ENCODE measurements at places on chromosomes 11 and 22.

GRCh38 chr11:127199306-127199801 is 198.8 kb upstream of the KIRREL3 start:
- no peak for DNase-seq

GRCh38 chr11:3964056-3964455 is 108.6 kb downstream of the STIM1 start:
- DNase-seq: no peak

DNA sequence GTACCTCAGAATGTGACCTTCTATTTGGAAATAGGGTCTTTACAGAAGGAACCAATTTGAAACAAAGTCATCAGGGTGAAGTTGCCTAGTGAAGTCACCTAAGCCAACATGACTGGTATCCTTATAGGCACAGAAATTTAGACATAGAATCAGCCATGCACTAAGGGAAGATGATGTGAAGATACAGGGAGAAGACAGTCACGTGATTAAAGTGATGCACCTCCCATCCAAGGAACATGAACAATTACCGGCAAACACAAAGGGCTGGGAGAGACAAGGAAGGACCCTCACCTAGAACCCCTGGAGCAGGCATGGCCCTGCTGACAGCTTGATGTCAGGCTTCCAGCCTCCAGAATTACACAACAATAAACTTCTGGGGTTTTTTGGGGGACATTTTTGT is 3.2 kb upstream of the CRYBB2 start:
- no peak for DNase-seq

- DNase-seq: no peak
Measured at GRCh38 chr11:117950993-117951961, 22.1 kb upstream of the TMPRSS13 start.

GRCh38 chr22:41827671-41828070 is 5.2 kb upstream of the SREBF2 start:
- no peak for DNase-seq

DNA sequence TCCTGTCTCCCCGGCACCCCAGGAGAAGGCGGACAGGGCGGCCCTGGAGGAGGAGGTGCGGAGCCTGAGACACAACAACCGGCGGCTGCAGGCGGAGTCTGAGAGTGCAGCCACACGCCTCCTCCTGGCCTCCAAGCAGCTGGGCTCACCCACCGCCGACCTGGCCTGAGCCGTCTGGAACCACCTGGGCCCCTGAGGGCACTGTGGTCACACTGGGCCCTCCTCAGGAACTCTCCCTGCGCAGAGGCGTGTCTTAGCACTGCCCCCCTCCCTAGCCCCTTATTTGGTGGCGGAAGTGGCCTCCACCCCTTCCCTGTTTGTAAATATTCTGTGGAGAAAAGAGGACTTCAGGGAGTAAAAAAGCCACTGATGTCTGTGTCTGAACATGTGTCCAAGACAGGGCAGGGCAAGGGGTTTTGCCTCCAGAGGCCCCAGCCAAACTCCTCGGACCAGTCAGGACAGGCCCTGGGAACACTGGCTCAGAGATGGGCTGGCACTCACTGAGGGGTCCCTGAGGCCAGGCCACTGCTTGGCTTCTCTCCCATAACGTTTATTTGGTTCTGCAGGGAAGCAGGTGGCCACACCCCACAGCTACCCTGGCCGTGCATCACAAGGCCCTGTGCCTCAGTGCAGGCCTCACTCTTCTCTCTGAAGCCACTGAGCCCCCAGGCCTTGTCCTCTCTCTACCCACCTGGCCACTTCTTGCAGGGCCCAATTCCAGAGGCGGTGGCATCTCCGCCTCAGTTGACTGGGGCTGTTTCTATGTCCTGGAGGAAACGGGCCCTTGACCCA is 12.0 kb downstream of the RELA start:
- no peak for DNase-seq

- no peak for DNase-seq
Measured at GRCh38 chr11:11502263-11502861, 119.4 kb downstream of the GALNT18 start.

DNA sequence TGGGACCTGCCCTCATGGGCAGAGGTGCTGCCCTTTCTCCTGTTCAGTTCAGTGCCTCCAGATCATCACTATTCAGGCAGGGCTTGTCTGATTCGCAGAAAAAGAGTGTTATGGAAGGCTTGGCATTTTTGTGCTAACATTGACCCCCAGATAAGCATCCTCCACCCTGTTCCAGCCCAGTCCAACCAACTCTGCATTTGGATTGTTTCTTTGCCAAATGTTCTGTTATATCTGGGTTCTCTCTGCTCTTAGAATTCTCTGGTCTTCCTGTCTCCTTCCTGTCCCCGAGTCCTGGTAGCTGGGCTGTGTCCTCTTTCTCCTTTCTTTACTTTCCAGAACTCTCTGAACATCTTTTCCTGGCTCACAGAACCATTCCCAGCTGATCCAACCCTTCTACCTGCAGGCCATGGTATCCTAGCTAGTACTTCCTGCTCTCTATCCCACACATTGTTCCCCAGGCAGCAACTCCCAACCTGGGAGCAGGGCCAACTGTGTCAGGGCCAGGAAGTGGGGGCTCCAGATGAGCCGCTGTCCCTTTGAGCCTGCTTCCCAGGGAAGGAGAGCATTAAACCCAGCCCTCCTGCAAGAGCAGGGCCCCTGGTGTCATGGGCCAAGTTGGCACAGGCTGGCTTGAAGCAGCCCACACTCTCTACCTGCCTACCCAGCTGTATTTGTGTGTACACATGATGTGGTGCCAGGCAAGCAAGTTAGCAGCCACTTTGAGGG is 280.7 kb upstream of the CADM1 start:
- no peak for DNase-seq

- peak; percentile 91 for DNase-seq
Measured at GRCh38 chr11:86577644-86578636, 94.5 kb downstream of the ME3 start.

DNA sequence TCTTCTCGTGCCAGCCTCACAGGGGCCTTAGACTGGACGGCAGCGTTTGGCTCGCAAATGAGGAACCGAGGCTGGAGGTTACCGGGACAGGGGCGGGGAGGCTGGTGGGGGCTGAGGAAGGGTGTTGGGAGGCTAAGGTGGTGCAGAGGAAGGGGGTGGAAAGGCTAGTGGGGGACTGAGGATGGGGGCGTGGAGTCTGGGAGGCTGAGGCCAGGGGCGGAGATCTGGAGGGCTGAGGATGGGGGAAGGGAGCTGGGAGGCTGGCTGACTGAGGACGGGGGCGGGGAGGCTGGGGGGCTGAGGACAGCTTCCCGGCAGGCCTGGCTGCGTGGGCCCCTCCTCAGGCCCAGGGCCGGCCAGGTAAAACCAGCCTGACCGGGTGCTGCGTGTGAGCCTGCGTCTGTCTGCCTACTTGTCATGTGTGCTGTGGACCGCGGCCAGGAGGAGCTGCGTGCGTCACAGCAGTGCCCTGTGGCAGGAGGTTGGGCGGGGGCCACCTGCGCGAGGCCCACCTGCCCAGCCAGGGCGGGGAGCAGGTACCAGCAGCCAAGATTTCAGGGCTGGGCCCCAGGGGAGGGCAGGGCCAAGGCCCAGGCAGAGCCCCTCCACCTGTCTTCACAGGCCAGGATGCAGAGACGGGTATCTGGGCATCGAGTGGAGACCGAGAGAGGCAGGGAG is 9.4 kb upstream of the PIM3 start:
- DNase-seq: peak; percentile 64

DNA sequence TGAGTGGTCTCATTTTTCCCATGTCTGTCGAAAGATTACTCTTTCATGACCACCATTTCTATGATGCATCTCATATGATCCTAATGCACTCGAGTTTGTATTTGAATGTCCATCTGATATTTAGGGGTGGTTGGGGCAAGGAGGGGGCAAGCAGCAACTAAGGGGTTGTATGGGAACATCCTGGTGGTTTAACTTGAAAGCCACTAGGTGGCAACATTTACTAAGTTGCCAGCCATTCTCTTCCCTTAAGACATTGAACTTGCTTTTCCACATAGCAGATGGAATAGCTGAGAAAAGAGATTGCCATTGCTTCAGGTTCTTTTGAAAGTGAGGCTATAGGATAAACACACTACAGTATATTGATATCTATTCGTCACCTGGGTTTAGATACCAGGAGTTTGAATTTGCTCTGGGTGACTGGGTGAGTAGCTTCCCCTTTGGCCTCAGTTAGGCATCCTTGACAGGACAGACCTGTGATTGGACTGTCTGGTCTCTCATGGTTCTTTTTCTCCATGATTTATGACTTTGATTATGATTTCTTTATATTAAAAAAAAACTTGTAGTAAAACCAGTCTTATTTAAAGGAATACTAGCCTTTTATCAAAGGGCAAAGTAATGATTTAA is 32.4 kb downstream of the NF2 start:
- DNase-seq: peak; percentile 73

- peak; percentile 76 for DNase-seq
Measured at GRCh38 chr11:74783241-74783871, 34.7 kb downstream of the RNF169 start.

- peak; percentile 87 for DNase-seq
Measured at GRCh38 chr11:17343907-17344306, 7.7 kb upstream of the NCR3LG1 start.

DNA sequence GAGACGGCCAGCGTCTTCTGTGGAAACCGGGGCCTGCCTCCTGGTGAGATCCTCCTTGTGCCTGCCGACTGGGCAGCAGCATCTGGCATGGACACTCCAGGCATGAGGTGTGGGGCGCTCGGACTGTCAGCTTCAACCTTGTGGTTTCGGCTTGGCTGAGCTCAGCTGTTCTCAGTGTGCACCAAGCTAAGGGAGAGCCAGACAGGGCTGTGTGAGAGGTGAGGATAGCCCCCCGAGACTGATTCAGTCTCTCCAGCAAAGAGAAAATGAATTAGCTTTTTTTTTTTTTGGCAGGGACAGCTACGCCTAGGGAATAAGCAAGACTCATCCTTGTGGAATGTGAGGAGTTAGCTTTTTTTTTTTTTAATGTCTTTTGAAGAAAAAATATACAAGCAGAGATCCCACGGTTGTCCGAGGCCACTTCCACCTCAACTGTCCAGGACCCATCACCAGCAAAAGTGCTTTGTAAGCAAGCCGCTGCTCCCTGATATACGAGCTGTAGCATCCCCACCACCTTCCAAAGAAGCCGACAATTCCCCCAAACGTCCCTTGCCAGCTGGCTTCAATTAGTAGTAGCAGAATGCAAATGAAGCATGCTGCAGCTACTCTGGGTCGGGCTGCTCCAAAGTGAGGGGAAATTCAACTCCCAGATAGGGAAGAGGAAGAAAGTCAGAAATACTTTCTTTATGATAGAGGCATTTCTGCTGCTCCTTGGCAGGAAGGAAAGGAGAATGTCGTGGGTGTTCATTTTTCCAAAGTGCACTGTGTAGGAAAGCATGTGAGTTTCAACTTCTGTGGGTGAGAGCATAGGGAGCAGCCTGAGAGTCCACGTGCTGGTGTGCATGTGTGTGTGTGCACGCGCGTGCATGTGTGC is 9.7 kb upstream of the THY1 start:
- peak; percentile 77 for DNase-seq

GRCh38 chr11:12235553-12235946 is 125.2 kb downstream of the MICAL2 start:
- DNase-seq: peak; percentile 34

DNA sequence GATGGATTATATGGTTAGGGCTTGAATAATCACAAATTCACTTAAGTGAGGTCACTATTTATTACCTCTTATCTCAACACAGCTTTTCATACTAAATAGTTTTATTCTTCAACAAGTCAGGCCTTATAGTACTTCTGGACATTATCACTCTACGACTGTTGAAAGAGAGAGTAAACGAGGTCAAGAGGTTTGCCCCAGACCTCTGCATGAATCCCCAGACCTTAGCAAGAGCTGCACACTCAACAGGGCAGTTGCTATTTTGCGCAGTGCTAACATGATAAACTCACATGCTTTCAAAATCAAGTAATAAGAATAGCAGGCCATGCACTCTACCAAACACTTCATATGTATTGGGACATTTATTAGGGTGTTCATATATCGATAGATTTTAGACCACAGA is 60.5 kb downstream of the DDI1 start:
- no peak for DNase-seq

- DNase-seq: no peak
Measured at GRCh38 chr11:27408246-27408800, 45.3 kb upstream of the CCDC34 start.

DNA sequence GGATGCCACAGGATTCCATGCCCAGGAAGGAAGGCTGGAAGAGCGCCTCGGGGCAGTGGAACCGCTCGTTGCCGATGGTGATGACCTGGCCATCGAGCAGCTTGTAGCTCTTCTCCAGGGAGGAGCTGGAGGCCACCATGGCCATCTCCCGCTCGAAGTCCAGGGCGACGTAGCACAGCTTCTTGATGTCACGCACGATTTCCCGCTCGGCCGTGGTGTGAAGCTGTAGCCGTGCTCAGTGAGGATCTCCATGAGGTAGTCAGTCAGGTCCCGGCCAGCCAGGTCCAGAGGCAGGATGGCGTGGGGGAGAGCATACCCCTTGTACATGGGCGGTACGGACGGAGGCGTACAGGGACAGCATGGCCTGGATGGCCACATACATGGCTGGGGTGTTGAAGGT is 17.9 kb upstream of the EP300 start:
- DNase-seq: no peak

DNA sequence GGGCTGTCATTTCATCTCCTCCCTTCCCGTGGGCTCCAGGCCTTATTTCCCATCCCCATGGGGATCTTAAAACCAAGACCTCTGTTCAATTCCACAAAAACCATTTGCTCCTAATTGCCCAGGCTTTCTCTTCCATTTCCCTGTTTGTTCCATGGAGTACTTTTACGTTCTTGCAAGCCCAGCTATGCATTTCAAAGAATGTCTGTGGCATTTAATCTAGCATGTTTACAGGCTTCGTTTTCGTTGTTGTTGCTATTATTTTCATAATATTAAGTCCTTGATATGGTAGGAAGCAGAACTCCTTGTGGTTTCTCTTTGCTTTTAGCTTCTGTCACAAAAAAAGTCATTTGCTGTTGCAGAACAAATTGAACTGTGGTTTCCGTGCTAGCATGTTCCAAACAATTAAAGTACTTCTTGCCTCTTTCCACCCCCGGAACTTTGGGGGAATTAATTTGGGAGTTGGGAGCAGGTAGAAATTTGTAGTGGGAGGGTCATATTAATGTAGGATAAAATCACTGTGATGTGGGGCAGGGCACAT is 68.1 kb upstream of the SLC22A12 start:
- DNase-seq: no peak

All from IMR-90 (cell line).